ENCODE measurements at places on chromosomes 2 and 18. TPM values are rescaled to one million over a fixed set of nuclear protein-coding genes. Genes with fewer than 3 reads are reported as not detected.

CDH2 gene
- total RNA-seq = 30.3 TPM

- DNase-seq = no peak
Observed at GRCh38 chr18:55513161-55513560, 74.8 kb downstream of the TCF4 start.

GPR75 gene
- 0.92 TPM for total RNA-seq

GRCh38 chr18:70432804-70433400, 144.1 kb downstream of the SOCS6 start:
- no peak for DNase-seq

- no peak for DNase-seq
Observed at GRCh38 chr2:75604484-75604883, 42.1 kb upstream of the MRPL19 start.

- DNase-seq = no peak
Observed at GRCh38 chr2:175580652-175581051, 399.1 kb upstream of the ATP5MC3 start.

GRCh38 chr18:49011291-49011746, 60.6 kb upstream of the SMAD7 start:
- no peak for DNase-seq

- peak; percentile 17 for DNase-seq
Observed at GRCh38 chr2:119958670-119959268, 54.1 kb upstream of the EPB41L5 start.

DNA sequence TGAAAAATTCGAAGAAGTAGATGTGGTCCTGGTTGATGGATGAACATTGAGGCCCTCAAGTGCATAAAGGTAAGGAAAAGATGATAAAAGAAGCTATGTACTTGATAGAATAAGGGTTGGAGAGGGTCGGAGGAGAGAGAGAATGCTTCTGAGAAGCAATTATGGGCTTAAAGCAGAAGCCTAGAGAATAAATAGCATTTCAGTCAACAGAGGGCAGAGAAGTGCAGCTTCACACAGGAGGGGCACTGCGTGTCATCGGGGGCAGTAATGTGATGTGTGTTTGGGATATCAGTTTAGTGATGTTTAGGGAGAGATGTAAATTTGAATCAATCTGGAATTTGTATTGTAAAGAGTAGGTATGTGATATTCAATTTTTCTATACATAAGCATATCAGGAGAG, 334.5 kb downstream of the PIK3C3 start:
- DNase-seq = no peak

SNRNP200 gene
- total RNA-seq = 35.3 TPM

All from LHCN-M2 (cell line).